Uterus (tissue), 4 donors: ENCODE measurements at places on chromosomes 4 and X.

- DNase-seq, result no peak
Measured at GRCh38 chr4:77605210-77605902, at the start of gene CXCL13. Gene CXCL13, plus strand, starts transcription at chr4:77605820. Its CDS starts 46 bp downstream, at chr4:77605866.

- no peak for DNase-seq
Measured at GRCh38 chrX:10441464-10441863, 178.9 kb downstream of the MID1 start.

DNA sequence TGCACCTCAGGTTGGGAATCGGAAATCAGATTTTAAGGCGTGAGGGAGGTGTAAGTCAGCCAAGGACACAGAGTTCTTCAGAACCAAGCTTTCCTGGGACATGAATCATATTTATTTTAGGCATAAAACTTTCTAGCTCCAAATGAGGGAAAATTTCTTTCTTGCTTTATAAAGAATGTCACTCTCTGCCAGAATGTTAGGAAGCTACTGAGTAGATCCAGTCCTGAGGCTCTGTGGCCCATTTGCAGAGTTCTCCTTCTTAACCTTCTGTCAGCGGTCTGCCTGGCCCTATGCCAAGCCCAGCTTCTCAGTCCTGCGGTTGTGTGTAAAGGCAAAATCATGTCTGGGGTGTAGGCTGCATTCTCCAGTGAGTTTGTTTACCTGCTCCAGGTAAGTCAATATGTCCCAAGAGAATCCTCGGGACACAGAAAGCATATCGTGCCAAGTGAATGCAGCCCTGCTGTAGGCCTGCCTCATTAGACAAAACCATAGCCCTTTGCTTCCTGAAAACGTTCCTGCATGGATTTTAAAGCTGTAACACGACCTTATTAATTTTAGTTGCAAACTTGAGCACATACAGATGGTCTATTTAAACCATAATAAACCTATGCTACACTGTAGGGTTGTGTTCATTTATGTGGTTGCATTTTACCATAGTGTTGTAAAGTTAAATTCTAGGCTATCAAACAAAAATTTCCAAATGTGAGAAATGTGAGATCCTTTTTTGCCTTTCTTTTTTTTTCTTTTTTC lies 29.2 kb upstream of the CCNI start:
- DNase-seq, result peak; percentile 86

DNA sequence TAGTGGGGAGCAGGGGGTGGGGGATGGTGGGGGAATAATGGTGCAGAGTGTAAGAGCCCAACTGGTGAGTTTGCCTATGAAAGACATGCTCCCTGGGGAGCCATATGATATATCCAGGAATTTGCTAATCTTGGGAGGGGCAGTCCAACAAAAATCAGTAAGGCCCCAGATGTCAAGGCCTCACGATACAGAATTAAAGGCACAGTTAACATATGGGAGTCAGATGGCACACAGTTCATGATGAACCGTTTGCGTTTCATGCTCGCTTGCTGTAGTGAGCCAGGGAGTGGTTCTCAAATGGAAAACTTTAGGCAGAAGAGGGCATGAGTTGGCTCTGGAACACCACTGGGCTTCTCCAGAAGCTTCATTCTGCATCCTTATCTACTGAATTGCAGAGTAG lies 33.9 kb upstream of the VCX2 start:
- no peak for DNase-seq

DNA sequence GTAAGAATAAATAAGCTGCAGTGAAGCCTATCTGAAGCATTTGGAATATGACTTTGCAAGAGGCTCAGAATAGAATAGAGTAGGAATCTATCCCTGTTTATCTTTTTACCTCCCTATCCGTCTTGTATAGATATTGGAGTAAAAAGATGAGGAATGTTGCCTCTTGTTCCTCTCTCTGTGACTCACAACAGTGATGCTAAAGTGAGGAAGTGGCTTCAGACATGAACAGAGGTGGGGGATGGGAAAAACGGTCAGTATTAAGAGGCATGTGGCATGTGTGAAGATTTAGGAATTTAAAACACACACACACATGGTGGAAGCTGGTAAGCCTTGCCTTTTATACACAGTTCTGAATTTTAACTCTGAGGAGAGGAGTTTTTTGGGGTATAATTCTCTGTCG lies 3.8 kb upstream of the DCAF4L1 start:
- DNase-seq, result no peak

DNA sequence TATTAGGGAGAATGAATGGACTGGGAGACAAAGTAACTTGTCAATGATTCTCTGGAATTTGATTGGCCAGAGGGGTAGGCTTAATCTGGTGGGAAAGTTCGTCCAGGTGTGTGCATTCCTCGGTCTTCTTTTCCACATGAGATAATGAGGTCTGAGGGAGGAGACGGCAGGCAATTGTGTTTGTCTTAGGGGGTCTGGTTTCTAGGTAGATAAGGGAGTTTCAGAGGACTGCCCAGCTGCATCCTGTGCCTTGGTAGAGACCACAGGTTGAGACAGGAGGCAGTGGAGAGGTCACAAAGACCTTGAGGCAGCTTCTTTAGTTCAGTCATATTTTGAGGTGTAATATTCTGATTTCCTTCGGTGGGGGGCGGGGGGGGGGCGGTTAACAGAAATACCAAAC lies 4.3 kb downstream of the MGST2 start:
- no peak for DNase-seq

GRCh38 chrX:103101299-103102042 lies 8.5 kb upstream of the NXF3 start:
- no peak for DNase-seq

DNA sequence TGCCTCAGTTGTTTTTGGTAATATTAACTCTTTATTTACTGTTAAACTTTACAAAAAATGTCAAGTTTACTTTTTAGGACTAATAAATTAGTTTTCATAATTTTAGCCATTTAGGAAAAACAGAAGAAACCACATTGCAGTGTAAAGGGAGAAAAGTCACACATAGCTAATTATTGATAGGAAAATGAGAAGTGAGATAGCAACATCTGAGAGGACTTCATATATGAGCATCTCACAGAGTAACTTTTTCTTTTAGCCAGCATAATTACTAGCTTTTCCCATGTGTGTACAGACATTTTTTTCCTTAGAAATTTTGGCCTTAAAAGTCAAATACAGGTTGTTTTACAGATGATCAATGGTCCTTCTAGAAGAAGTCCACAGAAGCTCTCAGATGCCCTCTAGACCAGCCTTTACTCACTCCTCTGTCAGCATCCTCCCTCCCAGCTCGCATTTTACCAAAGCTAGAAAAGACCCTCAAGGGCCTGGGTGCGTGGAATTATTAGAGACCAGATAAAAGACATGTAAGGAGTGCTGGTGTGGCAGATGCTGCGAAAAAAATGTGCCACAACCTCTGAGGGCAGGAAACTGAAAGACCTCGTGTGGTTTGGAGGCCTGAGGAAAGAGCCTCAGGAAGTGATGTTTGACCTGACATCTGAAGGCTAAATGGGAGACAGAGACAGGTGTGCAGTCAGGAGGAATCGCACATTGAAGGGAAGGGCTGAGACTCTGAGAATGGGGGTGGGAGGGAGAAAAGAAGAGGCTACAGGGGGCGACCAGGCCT lies 156.9 kb downstream of the CBR4 start:
- no peak for DNase-seq

- DNase-seq, result no peak
Measured at GRCh38 chr4:4462970-4463369, 76.1 kb downstream of the NSG1 start.

- no peak for DNase-seq
Measured at GRCh38 chrX:26146024-26146423, 7.9 kb downstream of the MAGEB18 start.

DNA sequence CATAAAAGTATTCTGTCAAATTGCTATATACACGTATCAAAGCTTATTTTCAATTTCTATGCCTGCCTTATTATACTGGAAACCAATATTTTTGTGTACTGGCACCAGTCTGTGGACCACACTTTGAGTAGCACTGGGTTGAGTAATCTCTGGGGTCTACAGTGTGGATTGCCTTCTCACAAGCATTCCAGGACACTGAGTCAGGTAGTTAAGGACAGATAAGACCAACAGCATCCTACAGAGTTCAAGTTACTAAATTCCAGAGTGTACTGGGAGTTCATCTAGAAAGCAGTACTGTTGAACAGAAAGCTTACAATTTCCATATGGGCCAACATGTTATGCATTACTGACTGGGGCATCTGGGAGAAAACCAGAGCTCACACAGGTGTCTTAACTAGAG lies 61.8 kb downstream of the VMA21 start:
- no peak for DNase-seq

- no peak for DNase-seq
Measured at GRCh38 chr4:55819634-55820033, at the start of gene EXOC1L. Gene EXOC1L, plus strand, starts transcription at chr4:55819790. Its CDS starts 237 bp downstream, at chr4:55820027.

- no peak for DNase-seq
Measured at GRCh38 chrX:136271300-136271699, 20.1 kb upstream of the MAP7D3 start.

DNA sequence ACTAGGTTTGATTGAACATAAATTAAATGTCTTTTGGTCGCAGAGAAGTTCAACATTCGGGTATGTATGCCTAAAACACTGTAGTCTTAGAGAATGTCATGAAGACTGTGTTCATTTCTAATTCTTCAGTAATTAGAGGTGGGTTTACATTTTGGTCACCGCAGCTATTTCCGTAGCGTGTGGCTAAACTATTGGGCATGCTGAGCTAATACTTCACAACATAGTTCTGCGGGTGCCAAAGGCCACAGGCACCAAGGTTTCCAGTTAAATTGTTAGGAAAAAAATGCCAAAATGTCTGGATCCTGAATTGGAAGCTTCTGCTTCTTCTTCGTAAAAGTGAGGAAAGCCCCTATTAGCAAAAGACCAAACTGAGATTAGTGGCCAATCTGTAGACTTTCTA lies 25.1 kb downstream of the SMIM31 start:
- DNase-seq, result no peak

DNA sequence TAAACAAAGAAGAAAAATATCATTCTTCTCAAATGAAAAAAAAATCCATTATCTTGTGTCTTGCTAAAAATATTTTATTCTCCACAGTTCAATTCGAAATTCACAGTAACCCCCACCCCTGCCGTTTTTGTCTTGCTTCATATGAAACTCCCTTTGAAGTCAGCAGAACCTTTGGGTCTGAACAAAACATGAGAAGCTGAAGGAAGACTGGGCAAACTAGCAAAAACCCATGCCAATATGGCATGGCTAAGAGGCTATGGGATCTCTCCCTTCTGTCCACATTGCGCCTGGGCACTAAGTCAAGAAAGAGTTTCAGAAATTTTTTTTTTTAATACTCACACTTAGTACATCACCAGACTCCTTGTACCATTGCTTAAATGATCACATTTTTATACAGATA lies 136.0 kb upstream of the SMIM31 start:
- no peak for DNase-seq

DNA sequence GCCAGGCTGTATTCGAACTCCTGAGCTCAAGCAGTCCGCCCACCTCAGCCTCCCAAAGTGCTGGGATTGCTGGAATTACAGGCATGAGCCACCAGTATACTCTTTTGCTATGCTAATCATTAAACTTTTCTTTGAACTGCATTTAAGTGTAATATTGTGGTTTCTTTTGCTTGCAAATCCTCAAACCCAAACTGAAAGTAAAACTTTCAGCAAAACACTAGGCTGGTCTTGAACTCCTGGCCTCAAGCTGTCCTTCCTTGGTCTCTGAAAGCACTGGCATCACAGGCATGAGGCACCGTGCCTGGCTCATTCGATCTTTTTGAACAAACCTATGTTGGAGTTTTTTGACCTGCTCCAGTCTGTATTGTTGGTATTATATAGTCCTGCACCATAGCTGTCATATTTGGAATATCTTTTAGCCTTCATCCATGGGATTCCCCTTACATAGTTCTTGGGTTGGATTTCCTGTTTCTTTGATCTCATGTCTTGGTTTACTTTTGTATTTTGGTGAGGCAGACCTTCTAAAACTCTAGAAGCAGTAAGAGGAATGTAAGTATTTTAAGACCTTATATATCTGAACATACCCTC lies 34.1 kb downstream of the MOB1B start:
- DNase-seq, result no peak

GRCh38 chr4:4396628-4397440 lies 9.9 kb downstream of the NSG1 start:
- DNase-seq, result no peak

GRCh38 chr4:108943976-108944591 lies 181.2 kb upstream of the ETNPPL start:
- no peak for DNase-seq

DNA sequence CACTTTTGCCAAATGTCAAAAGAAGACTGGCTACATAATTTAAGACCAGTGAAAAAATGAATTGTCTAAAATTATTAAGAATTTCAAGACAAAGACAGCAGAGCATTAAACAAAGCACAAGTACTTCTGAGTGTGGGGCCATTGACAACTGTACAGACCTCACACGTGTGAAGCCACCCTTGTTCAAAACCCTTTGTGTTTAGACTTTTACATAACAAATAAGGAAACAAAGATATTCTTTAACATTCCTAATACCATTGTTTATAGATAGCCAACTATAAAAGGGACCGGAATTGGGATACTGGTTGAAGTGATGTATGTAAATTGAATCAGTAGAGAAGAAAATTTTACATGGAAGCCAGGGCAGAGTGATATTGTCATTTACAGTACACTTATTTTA lies 624.2 kb downstream of the PCDH18 start:
- DNase-seq, result no peak

DNA sequence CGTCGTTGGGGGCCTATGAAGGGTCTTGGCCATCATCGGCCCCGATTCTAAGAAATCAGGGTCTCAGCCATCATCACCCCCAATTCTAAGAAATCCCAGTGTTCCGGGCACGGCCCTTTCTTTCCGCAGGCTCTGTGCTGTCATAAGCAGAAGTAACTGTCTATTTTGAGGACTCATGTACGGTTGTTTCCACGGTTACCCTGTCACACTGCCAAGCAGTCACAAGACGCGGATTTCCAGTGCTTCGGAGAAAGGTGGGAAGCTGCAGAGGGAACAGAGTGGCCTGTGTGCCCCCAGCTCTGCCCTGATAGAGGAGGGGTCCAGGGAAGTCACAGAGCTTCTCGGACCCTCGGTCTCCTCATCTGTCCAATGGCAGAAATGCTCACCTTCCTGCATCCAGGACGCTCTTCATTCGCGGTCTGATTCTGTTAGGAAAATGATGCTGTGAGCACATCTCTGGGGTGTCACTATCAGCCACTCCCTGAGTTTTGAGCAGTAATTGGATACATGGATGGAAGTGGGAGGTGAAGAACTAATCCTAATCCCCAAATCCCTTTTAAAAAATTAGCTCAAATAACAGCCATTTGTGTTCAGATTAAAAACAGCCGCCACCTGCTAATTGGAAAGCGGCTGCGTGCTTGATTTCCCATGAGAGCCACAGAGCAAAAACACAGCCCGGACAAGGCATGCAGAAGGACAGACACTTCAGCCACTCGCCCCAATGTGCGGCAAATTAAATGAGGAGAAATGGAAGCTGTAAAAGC lies 73.1 kb downstream of the WFS1 start:
- DNase-seq, result peak; percentile 38

DNA sequence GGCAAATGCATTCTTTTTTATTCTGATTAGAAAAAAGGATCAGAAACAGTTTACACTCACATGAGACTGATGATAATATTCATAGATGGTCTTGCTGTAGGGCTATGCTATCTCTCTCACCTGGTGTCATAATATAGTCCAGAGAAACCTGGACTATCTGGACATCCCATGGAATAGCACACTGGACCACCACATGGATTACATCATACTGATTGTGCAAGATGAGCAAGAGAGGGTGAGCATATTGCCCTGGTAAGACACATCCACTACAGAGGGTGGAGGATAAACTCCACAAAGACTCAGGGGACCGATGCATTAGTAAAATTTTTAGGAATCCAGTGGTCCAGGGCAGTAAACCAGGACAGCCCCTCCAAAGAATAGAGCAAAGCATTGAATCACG lies 8.2 kb downstream of the SYN1 start:
- DNase-seq, result no peak

GRCh38 chr4:3690551-3691152 lies 75.5 kb upstream of the ADRA2C start:
- no peak for DNase-seq
